ENCODE measurements at places on chromosomes 7 and 10.
A peak's percentile ranks its signal among the peaks of the same experiment; 100 is the strongest.

- no peak for DNase-seq
Measured at GRCh38 chr10:132614431-132615340, 77.1 kb downstream of the INPP5A start.

- no peak for DNase-seq
Measured at GRCh38 chr7:101172005-101172853, 6.9 kb upstream of the VGF start.

DNA sequence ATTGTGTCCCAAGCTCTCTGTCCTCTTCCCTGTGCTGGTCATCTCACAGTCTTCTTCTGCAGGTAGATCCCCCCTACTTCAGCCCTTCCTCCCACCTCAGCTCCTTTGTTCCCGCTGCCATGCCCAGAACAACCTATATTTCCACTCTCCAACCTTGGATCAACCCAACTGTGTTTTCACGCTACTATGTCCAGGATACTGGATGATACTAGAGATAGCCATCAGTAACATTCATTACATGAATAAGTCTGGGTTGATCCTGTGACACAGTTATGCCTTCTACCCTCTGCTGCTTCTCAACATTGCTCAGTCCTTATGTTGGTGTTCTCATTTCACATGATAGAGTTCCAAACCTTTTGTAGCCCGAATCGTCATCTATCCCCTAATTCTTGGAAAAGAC lies 286.4 kb downstream of the ZEB1 start:
- no peak for DNase-seq

GRCh38 chr7:36265680-36266079 lies 112.6 kb downstream of the EEPD1 start:
- no peak for DNase-seq

- DNase-seq = no peak
Measured at GRCh38 chr7:131072505-131073091, 255.1 kb upstream of the MKLN1 start.

- DNase-seq = no peak
Measured at GRCh38 chr10:49076319-49076718, 39.0 kb downstream of the VSTM4 start.

DNA sequence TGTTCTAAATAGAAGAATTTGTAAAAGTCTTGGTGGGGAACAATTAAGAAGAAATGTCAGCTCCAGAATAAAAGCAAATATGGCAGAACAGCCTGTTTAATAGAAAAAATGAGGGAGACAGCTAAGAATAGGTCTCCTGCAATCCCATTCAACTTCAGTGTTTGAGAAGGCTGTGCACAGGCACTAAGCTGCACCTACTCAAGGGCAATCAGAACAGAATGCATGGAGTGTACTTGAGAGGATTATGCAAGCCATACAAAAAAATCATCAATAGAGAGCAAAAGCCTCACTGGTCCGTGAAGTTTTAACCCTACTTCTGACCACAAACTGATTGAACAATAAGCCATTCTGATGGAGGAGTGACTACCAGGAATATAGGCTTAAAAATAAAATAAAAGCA lies 690.7 kb upstream of the PCDH15 start:
- DNase-seq = no peak

- DNase-seq = no peak
Measured at GRCh38 chr7:48295296-48295971, 124.2 kb downstream of the ABCA13 start.

- no peak for DNase-seq
Measured at GRCh38 chr10:19572056-19572455, 244.2 kb upstream of the PLXDC2 start.

DNA sequence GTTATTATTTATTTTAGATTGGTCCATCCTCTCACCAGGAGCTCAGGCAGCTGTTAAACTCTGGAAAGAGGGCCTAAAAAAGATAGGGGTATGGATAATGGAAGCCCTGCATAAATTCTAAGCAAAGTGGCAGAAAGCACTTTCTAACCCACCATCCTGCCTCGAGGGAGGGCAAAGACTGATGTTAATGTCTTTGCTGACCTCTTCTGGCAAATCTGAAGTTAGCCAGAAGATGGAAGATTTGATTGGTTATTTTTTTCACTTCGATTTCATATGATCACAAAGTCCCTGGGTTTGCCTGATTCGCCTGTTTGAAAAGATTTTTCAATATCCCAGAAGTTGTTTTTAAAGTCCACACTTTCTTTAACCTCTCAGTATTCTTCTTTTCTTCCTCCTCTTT lies 24.8 kb downstream of the OR9A2 start:
- DNase-seq = no peak

DNA sequence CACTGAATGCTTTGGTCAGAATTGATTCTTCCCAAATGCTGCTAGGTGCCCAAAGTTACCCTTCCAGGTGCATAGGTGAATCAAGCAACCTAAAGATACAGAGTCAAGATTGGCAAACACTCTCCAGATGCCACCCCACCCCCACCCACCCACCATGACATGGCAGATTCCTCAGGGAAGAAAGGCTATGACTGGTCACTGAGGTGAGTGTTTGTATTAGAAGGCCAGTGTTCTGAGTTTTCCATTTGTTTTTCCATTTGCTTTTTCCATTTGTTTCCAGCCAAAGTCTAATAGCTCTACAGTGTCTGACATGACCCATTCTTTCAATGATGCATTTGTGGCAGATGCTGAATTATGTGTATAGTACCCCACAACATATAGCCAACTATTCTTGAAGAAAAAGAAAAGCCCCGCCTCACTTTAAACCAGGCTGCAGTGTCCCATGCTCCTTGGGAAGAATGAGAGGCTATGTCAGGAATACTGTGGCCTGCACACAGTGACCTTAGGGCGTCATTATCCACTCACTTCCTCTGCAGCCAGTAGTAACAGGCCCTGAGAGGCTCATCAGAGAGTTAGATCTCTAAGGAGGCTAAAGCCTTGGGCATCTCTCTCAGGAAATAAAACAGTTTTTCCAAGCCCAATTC lies 16.1 kb upstream of the HIBADH start:
- DNase-seq = no peak

GRCh38 chr10:86798611-86799010 lies 42.2 kb downstream of the BMPR1A start:
- no peak for DNase-seq

GRCh38 chr7:125606671-125607070 lies 677.0 kb upstream of the POT1 start:
- no peak for DNase-seq

DNA sequence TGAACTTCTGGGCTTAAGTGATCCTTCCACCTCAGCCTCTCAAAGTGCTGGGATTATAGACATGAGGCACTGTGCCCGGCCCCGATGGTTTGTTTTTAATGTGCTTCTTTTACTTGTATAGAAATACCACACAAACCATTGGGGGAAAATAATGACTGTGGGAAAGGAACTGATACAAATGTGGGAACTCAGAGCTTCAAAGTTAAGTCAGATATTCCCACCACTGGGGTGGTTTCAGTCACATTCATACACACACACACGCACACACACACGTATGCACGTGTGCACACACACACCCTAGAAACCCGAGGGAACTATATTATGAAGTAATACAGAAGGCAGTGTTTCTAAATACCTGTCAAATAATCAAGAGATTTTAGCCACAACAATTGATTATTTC lies 17.0 kb downstream of the CPA4 start:
- DNase-seq = no peak

GRCh38 chr7:24827589-24827988 lies 70.3 kb upstream of the GSDME start:
- no peak for DNase-seq

DNA sequence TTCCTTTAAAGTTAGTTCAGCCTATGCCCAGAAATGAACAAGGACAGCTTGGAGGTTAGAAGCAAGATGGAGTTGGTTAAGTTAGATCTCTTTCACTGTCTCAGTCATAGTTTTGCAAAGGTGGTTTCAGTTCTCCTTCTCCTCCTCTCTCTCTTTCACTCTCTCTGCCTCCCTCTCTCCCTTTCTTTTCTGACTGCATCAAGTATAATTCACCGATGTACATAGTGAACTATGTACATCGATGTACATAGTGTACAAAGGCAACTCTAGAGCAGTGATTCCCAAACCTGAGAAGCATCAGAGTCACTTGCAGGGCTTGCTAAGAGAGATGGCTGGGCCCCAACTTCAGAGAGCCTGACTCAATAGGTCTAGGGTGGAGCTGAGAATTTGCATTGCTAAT lies 1259.7 kb downstream of the TYW1 start:
- no peak for DNase-seq

GRCh38 chr7:134710854-134711624 lies 64.4 kb downstream of the BPGM start:
- DNase-seq = peak; percentile 34

DNA sequence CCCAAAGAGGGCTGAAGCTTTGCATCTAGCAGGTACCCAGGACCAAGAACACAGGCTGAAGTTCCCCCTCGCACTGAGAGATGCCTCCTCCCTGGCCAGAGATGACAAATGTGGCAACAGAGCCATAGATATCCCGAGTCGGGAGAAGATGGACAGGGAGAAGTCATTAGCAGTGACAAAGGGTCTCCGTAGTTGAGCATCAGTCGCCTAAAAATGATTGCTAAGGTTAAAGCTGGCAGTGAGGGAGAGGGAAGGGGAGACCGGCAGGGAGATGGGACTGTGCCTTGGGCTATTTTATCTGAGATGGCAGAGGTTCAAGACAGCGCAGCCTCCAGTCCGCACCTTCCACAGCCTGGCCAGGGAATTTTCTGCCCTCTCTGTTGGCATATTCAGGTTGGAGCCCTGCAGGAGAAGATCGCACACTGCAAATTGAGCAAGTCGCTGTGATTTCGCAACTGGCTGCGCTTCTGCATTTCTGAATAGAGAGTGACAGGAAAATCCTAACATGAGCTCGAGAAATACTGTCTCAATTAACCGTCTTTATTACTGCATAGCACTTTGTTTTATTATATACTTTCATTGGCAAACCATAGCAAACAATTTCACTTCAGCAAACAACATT lies 238.9 kb upstream of the GPR26 start:
- DNase-seq = no peak

DNA sequence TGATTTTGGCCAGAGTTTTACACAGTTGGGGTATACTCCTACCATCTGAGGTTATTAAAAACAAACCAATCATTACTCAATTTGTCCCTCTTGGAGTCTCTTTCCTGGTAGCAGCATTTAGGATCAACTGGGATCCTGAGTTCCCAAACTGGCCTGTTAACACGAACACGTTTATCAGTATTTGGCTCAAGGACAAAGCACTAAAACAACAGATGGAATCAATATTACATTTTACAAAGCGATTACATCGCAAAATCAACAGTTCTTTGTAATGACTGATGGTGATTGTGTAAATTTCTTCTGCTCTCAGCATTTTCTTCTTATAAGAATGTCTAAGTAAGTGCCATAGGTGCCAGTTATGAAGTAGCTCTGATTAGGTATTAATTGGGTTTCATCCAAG lies 582.9 kb upstream of the ANKRD30A start:
- no peak for DNase-seq

- DNase-seq = no peak
Measured at GRCh38 chr10:98217801-98218200, 50.2 kb downstream of the LOXL4 start.

DNA sequence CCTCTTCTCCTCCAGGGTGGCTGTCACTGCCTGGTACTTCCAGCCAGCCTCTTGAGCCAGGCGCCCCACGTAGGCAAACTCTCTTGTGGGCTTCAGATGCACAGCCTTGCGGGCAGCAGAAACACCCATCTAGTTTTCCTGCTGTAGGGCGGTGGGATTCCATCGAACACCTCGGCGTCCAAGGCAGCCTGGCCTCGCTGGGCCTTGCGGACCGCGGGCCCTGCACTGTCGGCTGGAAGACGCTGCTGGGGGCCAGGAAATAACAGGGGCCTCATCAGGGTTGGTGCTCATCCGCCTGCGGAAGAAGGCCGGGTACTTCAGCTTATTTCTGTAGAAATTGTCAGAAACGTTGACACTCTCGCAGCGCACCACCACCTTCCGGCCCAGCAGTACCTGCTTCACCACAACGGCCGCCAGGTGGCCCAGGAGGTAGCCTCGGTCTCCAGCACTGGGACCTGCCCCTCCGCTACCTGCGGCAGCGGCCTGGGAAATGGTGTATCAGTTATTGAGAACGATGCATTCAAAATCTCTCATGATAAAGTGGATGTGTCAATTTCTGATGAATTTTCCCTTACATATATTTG lies 61.1 kb downstream of the WDFY4 start:
- DNase-seq = no peak

DNA sequence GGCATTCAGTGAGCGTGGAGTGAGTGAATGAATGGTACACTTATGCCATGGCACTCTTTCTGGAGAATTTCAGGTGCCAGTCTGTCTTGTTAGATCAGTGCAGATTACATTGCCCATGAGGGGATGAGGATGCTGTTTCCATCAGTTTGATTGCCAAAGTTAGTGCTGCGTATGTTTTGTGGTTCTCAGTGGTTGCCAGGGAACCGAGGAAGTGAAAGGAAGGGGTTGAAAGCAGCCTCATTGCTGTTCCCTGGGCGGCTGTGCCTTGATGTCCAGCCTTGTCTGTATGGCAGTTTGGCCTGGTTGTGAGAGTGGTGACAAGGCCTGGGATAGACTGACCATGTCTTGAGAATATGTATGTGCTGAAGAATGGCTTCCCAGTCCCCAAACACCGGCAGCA lies 30.2 kb downstream of the WBP1L start:
- DNase-seq = no peak

DNA sequence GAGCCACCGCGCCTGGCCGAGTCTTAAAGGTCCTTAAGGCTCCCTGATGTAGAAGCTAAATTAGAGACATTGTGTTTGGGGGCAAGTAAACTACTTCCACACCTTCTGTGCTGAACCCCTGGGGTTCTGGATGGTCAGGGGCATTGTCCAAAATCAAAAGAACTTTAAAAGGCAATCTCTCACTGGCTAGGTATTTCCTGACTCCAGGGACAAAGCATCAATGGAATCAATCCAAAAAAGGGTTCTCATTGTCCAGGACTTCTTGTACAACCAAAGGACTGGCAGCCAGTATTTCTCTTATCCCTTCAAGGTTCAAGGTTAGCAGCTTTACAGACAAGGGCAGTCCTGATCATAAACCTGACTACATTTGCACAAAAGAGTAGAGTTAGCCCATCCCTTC lies 24.0 kb downstream of the SRPK2 start:
- no peak for DNase-seq

- DNase-seq = no peak
Measured at GRCh38 chr10:67079126-67079525, 153.3 kb downstream of the LRRTM3 start.

- no peak for DNase-seq
Measured at GRCh38 chr10:103557455-103557854, 64.0 kb downstream of the NEURL1 start.

DNA sequence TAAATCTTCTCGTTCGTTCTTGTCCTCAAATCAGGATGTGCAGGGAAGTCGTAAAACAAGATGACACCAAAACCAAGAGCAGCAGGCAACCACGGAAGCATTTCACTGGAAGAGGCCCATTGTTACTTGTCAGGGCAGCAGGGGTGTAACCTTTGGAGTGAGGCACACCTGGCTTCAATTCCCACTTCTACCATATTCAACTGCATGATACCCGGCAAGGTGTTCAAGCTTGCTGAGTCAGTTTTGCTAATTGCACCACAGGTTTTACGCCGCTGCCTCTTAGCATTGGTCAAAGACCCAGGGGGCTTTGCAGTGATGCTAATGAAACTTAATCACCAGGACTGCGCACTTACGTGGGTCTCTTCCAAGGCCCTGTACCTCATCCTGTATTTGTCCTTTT lies 50.0 kb upstream of the PTER start:
- DNase-seq = no peak

- no peak for DNase-seq
Measured at GRCh38 chr7:142560166-142560565, 189.1 kb upstream of the PRSS1 start.

- no peak for DNase-seq
Measured at GRCh38 chr10:48503293-48503911, 101.5 kb downstream of the ARHGAP22 start.
